ENCODE measurements at places on chromosomes 1 and 21.

DNA sequence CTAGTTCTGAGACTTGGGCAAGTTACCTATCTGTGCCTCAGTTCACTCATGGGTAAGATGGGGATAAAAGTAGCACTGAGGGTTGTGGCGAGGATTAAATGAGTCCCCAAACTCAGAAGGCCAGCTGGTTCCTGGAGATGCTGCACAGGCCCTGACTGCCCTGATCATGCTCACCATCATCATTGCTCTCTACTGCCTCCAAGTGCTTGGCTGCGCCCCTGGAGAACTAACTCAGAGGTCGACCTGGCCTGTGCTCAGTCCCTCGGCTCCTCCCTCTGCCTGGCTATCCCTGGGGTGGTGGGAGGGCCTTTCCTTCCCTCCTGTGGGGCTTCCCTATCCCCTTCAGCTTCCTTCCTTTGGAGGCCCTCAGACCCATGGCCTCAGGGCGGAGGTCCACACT is 5.6 kb downstream of the SLC5A9 start:
- DNase-seq: no peak

DNA sequence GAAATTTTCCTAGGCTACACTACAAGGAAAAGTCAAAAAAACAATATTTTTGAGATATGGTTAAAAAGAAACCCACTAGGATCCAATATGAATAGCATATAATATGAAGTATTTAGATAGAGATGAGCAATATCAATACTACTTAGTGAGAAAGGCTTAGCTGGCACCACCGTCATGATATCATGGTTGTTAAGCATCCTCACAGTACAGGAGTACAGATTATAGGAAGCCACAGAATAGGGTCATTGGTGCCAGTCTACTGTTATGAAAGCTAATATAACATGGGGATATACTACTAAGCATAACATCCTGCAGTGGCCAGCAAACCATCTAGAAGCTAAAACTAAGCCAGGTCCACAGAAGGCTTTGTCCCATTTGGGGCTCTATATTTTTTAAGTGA is 28.4 kb upstream of the NRIP1 start:
- DNase-seq: no peak

DNA sequence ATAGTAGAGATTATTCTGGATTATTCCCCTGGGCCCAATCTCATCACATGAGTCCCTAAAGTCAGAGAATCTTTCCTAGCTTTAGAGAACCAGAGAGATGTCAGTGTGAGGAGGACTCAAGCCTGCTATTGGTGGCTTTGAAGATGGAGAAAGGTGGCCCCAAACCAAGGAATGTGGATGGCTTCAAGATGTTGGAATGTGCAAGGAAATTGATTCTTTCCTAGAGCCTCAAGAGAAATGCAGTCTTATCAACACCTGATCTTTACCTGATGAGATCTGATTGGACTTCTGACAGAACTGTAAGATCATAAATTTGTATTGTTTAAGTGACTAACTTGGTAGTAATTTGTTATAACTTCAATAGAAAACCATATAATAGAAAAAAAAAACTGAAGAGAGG is 51.0 kb downstream of the NME7 start:
- DNase-seq: no peak

- DNase-seq: no peak
Measured at GRCh38 chr1:116853680-116854402, 55.9 kb upstream of the PTGFRN start.

- no peak for DNase-seq
Measured at GRCh38 chr1:100152271-100152670, 19.3 kb downstream of the TRMT13 start.

- DNase-seq: no peak
Measured at GRCh38 chr1:50027794-50028193, 4.0 kb upstream of the AGBL4 start.

DNA sequence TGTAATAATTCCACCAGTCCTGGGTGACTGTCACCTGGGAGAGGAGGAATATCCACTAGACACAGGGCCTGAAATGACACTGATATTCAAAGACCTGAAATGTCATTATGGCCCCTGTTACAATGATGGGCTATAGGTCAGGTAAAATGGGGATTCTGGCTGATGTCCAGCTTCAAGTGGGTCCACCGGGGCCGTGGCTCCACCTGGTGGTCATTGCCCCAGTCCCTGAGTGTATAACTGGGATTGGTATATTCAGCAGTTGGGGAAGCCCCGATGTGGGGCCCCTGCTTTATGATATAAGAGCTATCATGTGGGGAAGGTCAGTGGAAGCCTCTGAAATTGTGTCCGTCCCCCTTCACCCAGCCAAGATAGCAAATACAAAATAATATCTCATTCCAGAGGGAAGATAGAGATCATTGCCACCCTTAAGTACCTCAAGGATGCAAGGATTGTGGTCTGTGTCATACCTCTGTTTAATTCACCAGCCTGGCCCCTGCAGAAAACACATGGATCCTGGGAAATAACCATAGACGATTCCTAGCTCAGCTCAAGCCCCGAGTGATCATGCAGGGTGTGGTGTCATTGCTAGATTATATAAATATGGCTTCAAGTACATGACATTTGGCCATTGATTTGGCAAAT is 19.4 kb downstream of the PLEKHO1 start:
- peak; percentile 54 for DNase-seq

GRCh38 chr1:41462680-41463004 is 21.8 kb downstream of the EDN2 start:
- DNase-seq: no peak

DNA sequence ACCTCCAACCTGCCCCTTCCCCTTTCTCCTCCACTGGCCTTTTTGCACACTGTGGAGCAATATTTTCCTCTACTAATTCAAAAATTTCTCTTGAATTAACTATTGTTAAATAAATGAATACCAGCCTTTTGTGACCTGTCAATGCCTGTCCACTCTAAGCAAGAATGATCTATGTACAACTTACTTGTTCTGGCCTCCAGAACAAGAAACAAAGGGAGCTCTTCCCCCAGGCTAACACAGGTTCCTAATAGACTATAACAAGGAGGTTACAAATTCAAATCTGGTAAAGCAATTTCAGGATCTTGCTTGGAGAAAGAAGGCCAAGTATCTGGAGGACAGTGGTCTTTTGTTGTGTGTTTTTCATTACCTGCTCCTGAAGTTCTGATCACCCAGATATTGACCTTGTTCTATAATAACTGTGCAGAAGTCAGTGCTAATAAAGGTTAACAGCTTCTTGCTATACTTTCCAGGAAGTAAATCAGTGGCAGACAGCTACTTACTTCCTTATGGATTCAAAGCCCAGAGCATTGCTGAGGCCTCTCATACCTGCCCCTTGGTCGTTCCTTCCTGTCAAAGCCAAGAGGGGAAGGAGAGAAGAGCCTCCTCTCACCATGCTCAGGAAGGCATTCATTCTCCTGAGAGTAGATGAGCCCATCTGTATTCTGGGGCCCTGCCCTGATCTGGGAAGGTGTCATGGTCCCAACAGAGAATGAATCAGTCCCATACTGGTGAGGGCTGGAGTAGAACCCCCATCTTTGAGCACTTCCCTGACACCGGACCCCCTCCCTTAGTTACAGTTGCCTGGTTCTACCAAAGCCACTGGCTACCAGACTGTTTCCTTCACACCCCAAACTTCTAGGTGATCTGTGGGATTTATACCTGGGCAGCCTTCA is 56.8 kb downstream of the DESI2 start:
- DNase-seq: no peak

- DNase-seq: no peak
Measured at GRCh38 chr1:3275471-3276340, 178.8 kb upstream of the ARHGEF16 start.

DNA sequence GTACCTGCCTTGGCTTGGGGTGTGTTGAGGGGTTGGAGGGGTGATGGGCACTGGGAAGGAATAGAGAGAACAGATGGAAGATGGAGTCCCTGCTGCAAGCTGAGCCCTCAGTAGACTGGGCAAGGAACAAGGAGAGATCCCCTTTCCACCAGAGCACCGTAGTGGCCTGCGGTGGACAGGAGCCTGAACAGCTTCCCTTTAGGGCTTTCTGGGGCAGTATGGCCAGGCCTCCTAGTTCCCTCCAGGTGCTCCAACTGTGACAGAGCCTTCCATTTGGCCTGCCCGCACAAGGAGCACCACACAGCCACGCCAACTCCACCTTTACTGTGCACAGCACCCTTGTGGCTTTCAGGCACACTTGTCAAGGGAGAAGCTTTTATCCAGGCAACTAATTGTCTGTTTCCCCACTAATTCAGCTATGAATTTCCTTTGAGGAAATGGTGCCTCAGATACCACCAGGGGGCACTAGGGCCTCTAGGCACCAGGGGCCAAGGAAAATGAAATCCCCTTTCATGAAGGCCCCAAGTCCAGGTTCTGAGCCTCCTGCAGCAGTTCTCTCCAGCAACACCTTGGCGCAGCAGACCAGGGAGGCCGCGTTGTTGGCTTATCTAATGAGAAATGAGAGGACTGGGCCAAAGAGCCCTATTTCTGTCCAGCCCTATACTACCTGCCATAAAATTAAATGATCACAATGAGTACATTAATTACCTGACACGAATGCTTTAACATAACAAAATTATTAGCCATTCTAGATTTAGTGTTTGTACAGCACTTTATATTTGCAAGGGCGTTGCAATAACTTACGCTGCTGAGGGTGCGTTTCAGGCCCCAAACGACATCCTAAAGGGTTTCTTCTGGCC is 23.1 kb upstream of the ERI3 start:
- DNase-seq: peak; percentile 50

- no peak for DNase-seq
Measured at GRCh38 chr1:65495137-65495536, 74.7 kb downstream of the LEPR start.

DNA sequence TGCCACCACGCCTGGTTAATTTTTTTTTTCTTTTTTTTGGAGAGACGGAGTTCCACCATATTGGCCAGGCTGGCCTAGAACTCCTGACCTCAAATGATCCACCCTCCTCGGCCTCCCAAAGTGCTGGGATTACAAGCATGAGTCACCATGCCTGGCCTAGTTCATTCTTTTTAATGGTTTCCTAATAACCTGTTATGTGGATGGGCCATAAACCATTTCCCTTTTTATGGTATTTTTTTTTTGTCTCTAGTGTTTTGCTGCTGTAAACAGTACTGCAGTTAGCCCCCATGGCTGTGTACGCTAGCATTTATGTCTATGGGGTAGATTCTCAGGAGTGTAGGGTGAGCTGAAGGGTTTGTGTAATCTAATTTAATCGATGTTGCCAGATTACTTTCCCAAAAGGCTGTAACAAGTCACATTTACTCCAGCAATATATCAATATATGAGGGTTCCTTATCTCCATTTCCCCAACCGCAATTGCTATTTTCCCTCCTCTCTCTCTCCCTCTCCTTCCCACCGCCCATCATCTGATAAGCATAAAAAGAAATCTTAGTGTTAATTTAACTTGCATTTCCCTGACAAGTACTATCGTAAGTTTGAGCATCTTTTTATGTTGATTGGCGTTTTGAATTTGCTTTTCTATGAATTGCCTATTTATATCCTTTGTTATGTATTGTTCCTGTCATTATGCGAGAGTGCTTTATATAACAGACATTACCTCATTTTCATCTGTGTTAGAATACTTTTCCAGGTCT is 28.7 kb downstream of the RCSD1 start:
- DNase-seq: no peak

DNA sequence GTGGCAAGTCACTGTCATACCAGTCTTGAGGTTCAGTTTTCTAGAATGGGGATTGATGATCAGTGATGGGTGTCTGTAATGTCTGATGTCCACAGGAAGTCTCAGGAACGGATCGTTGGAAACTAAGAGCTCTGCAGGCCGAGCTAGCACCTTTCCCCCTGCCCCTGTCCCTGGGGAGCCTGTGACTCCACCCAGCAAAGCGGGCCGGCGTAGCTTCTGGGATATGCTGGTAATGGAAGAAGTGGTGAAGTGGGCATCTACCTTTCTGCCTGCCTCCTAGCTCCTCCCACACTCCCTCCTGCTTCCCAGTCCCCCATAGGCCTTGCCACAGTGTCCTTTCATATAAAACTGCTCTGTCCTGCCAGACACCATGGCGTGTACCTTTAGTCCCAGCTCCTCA is 13.4 kb downstream of the HYI start:
- DNase-seq: no peak

- no peak for DNase-seq
Measured at GRCh38 chr1:81664341-81664740, 136.4 kb upstream of the ADGRL2 start.

DNA sequence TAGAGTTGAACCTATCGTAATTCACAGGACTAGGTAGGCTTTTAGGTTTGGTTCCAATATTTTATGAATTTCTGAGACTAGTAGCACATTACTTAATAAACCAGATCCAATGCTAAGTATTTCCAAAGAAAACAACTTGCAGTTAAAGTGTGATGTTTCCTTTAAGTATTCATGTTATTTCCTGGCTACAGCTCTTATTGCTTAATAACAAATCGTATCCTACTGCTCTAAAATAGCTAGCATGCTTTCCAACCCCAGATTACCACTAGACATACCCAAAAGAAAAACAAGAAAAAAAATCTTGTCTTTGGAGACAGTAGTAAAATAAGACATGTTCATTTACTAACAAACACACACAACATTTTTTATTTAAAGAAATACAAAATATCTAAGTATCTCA is 898 bp downstream of the KRTAP27-1 start:
- no peak for DNase-seq

DNA sequence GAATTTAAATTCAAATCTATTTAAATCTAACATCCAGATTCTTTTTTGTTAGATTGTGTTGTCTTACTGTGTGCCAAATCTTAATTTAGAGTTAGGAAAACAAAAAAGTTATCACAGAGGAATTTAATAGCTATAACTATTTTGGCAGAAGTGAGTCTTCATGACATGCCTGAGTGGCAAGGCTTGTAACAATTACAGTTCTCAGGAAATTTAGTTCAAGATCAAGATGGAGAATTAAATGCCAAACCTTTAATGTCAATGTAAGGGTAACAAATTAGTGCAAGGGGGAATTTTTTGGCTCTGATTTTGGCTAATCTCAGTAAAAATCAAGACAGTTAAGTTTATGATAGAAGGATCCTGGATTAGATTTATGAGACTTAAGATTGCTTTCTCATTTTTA is 58.4 kb downstream of the GDAP2 start:
- DNase-seq: no peak

Measured in activated gamma-delta T cell treated with Interleukin-2 at 50 U/mL for 16 hours (primary cell).